Tongue (tissue), 3 donors: ENCODE measurements at places on chromosomes 3 and 15.

- no peak for DNase-seq
These were observed 3.0 kb upstream of the ZNF280D start for GRCh38 chr15:56736308-56736707.

GRCh38 chr15:34436126-34436955 lies 1.3 kb downstream of the GOLGA8A start:
- DNase-seq: peak; percentile 11

DNA sequence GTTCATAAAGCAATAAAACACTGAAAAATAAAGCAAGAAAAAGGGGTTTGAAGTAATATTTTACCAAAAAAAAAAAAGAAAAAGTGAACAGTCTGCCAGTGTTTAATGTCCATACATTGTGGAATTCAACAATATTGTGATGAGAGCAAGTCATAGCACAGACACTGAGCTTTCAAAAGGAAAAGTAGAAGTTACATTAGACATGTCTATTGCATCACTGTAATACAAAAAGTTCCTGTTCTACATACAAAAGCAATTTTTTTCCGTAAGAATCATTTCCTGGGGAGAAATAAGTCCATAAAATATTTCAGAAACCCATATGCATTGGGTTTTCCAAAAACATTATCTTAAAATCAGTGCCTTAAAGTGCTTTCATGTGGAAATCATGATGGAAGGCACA lies 11.8 kb upstream of the HDC start:
- DNase-seq: no peak

- peak; percentile 83 for DNase-seq
These were observed 333.4 kb downstream of the THSD4 start for GRCh38 chr15:71448688-71449114.

DNA sequence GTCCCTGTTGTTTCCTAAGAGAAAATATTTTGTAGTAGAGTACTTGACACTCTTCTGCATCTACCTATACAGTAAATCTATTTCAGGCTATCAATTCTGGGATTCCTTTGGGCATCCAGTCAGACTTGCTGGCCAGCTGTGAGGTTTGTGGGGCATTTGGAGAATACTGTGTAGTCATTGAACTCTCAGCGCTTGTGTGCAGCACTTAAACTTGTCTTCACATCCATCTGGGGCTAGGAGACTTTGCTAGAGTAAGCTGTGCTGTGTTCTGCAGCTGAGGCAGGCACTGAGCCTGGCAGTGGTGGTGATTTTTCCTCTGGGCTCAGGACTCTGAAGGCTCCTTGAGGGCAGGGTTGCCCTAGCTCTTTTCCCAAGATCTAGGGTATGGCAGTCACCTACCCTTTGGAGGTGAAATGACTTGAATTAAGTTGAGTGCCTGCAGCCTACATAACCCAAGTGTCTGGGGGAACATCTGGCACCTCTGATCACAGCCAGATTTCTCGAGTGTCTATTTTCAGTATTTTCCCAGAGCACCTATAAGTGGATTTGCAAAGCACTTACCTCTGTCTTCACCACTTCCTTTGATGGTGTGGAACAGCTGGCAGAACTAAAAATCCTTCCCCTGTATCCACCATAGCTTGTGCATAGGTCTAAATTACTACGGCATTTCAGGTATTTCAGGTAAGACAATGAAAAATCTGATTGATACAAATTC lies 19.3 kb downstream of the CLSTN2 start:
- DNase-seq: no peak

DNA sequence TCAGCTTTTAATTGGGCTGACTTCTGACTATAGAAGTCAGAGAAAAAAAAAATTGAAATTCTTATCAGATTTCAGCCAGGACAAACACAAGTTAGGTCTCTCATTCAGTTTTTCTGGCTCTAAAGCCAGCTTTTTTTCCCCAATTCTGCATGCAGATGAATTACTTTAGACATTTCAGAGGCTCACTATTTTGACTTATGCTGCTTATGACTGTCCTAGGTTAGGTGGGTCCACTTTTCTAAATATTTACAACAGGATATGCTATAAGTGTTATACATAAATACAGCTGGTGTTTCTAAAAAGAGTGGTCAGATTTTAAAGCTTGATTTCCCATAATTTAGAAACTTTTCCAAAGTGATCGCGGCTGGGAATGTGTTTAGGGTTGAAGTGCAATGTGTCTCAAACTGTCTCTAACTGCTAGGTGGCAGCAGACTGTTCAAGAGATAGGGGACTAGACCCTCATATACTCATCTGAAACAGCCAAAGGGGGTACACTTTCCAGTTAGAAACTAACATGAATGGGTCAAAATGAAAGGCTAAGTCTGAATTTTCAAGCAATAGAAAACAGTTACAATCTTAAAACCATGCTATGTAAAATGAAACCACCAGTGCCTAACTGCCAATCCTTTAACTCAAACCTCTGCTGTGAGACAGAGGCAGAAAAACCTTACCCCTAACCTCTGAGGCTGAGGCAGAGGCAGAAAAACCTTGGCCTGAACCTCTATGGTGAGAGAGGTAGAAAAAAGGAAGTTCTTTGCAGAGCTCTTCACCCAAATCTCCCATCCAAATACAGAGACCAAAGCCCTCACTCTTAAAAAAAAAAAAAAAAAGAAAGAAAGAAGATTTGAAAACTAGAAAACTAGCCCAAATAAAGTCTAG lies 596.0 kb downstream of the NTRK3 start:
- peak; percentile 35 for DNase-seq
